ENCODE measurements at places on chromosomes 7 and 10.

GRCh38 chr10:11493646-11494045 lies 117.8 kb downstream of the USP6NL start:
- no peak for DNase-seq

GRCh38 chr7:137873524-137873923 lies 26.8 kb upstream of the DGKI start:
- DNase-seq = no peak

- no peak for DNase-seq
Observed at GRCh38 chr7:127900732-127901685, 130.2 kb downstream of the LRRC4 start.

DNA sequence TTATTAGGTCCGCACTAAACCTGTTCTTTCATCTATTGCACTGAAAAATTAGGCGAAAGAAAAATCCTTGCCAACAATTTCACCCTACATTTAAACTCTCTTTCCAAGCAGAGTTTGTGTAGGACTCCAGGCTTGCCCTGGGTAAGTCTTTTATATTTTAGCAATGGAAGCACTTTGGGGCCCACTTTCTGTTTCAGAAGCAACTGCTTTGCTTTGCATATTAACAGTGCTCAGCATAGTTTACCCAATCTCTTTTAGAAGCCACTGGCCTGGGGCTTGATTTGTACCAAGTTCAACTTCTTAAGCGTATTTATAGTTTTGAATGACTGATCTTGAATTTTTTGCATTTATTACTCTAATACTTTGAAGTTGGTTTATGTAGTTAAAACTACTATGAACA lies 78.8 kb upstream of the MDFIC start:
- no peak for DNase-seq

DNA sequence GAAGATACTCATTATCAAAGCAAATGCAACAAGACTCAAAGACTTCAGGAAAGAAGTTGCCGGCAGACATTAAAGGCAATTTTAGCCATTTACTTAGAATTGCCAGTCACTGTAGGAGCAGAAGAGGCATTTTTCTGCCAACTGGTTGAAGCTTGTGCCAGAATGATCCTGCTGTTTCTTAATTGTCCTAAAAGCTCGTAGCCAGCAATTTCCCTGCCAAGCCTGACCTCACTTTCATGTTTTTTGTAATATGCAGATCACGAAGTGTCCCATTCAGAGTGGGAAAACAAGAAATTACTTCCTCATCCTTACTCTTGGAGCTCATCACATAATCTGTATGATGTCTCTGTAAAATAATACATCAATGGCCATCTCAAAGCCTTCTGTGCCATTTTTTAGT lies 130.9 kb upstream of the ANKRD1 start:
- DNase-seq = no peak

DNA sequence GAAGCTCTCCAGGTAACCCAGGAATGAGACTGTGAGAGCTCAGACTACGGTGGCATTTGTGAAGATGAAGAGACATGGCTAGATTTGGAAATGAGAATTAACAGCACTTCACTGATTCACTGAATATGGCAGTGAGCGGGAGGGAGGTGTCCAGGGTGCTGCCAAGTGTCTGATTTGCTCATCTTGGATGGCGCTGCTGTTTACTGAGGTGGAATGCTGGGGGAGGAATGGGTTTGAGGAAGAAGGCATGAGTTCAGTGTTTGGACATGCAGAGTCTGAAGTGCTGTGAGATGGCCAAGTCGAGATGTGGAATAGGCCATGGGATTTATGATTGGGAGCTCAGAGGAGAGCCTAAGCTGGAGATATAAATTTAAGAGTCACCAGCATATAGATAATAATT lies 437.1 kb upstream of the NPVF start:
- no peak for DNase-seq

DNA sequence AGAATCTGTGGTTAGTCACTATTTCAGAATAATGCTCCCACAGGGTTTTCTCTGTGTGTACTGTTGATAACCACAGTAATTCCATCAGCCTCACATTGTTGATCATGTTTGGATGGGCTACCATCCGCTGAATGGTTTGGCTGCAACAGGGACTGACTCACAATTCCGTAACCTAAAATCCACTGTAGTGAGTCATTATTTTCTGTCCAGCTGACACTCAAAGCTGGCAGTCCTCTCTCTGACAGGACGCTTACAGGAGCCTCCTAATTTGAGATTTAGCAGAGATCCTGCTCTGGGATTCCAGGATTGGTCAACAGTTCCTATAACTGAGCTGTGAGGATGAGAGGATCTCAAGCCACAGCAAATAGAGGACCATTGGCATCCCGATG lies 32.7 kb downstream of the VWA2 start:
- DNase-seq = no peak

GRCh38 chr10:96053985-96054384 lies 10.6 kb downstream of the CCNJ start:
- DNase-seq = no peak

GRCh38 chr10:58177362-58177947 lies 90.2 kb downstream of the IPMK start:
- no peak for DNase-seq

DNA sequence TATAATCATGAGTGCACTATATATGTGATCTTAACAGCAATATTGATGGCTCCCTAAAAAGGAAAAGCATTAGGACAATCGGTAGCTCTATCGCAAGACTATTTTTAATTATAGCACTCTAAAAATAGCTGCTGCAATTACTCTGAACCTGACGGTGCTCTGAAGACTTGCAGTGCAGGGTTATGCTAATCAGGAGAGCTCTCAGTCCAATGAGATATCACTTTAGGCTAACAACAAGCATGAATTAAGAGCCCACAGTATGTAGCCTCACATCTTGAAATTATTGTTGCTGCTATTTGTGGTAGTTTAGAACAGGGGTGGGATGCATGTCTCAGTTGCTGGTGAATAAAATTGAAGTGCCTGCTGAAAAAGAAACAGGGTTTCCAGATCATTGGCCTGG lies 515.8 kb upstream of the AKR1E2 start:
- DNase-seq = no peak
